T-cell (primary cell): ENCODE measurements at places on chromosomes 5 and 9.

DNA sequence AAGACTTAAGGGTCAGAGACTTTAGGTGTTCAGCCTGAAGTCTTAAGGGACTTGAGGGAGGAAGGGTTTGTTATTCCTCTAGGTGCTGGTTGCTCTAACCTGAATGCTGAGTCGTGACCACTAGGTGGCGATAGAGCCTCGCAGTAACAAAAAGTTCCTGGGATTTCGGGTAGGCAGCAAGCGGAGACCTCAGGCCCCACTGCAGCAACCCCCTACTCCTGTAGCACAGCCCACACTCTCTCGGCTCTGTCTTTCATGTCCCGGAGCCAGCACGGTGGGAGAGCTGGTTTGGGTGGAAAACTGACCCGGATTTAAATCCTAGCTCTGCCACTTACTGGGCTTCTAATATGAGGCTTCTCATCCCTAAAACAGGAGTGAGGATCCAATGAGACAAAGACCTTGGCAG is 100.3 kb upstream of the PANK3 start:
- peak; percentile 61 for DNase-seq

- no peak for DNase-seq
Measured at GRCh38 chr5:66653325-66653724, 57.1 kb downstream of the MAST4 start.

GRCh38 chr5:170782438-170782837 is 1.1 kb upstream of the GABRP start:
- no peak for DNase-seq

GRCh38 chr5:123204251-123204650 is 115.2 kb downstream of the PRDM6 start:
- no peak for DNase-seq

- DNase-seq: no peak
Measured at GRCh38 chr5:100863739-100864138, 39.3 kb downstream of the ST8SIA4 start.

- no peak for DNase-seq
Measured at GRCh38 chr5:150302301-150303069, at the start of gene ARSI. Gene ARSI, minus strand, starts transcription at chr5:150302905. Its CDS starts 532 bp downstream, at chr5:150302373.

GRCh38 chr9:98603821-98604383 is 104.8 kb downstream of the GABBR2 start:
- no peak for DNase-seq

DNA sequence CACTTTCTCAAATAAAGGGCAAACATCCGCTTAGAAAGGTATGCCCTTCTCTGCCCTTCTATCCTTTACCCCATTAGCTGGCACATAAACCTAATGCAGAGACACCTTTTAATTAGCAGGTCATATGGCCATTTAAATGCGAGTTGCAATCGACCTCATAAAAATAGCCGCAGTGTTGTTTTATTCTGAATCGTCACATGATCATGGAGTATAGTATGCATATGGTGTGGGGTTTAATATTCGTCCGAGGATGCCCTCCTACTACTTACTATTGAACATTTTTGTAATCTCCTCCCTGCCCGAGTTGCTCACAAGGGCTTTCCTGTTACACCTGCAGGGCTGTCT is 72.0 kb downstream of the PIK3R1 start:
- no peak for DNase-seq

- no peak for DNase-seq
Measured at GRCh38 chr5:113343343-113343742, 91.4 kb downstream of the TSSK1B start.

DNA sequence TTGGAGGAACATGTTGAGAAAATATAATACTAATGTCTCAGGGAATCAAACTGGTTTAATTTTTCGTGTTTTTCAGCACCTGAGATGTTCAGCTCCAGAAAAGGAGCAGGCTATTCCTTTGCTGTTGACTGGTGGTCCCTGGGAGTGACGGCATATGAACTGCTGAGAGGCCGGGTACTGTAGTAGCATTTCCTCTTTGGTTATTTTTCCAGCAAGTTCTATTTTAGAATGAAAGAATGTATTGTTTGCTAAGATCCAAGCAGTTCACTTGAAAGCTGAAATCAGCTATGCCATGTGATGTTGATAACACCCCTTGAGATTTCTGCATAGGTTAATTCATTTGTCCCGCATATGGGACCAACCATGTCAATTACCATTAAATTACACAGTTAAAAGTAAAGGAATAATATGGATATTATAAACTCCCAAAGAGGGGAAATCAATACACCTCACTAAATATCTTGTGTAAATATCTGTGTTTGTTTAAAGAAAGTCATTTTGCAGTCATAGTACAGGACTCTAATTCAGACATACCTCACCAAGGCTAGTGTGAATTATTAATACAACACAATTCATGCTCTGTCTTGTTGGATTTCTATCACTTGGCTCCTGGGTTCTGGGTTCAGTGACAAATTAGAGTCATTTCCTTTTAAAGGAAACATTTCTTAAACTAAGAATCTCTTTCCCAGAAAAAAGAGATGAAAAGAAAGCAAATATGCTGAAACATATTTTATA is 126.8 kb downstream of the STK32A start:
- no peak for DNase-seq
